ENCODE measurements at places on chromosomes 1 and 21.

DNA sequence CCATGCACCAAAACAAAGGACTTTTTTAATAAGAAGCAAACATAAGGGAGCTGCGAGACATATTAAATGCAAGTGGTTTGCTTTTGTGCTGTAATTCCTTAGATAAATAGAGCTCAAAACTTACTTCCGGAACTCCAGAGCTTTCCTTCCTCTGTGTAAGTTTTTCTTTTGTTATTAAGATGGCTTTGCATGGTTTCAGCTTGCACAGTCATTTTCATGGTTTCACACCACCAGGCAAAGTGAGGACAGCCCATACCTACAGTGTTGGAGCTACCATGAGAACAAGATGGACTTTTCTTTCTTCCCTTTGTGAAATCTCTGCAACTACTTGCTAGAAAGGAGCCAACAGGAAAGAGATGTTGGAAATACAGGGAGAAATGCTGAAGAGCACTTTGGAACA, 368.0 kb downstream of the SETD4 start:
- no peak for DNase-seq

GRCh38 chr21:41537356-41537755, 29.4 kb upstream of the TMPRSS2 start:
- no peak for DNase-seq

- DNase-seq, result peak; percentile 34
These were observed 9.2 kb downstream of the CAP1 start for GRCh38 chr1:40049725-40050124.

DNA sequence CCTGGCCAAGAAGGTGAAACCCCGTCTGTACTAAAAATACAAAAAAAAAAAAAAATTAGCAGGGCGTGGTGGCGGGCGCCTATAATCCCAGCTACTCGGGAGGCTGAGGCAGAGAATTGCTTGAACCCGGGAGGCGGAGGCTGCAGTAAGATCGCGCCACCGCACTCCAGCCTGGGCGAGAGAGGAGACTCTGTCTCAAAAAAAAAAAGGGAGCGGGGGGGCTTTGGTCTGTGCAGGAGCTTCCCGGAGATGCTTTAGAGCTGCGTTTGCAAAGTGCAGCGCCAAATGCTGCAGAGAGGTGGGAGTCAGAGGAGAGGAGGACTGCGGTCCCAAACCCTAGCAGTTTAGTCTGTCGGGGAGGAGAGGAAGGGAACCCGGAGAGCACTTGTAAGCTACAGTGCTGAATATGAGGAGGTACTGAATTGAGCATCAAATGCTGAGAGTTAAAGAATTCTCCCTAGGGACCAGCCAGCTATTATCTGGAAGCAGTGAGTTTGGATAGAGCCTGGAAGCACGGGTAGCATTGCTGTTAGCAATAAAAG, 569 bp downstream of the FALEC start:
- peak; percentile 56 for DNase-seq

DNA sequence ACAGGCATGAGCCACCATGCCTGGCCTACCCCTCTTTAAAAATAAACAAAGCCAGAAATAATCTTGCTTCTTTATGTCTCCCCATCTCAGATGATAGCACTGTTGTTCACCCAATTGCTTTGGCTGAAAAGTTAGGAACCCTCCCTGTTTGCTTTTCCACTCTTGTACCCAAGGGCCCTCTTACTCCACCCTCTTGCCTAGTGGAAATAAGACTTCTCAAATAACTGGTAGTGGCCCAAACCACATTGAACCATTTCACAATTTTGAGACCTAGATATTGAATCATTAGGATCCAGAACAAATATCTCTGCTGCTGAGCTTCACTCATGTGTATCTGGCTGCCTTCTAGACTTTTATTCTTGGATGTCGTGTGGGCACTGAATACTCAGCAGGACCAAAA, 37.7 kb downstream of the RNF220 start:
- DNase-seq, result no peak
